ENCODE measurements at places on chromosomes 16 and 17.

DNA sequence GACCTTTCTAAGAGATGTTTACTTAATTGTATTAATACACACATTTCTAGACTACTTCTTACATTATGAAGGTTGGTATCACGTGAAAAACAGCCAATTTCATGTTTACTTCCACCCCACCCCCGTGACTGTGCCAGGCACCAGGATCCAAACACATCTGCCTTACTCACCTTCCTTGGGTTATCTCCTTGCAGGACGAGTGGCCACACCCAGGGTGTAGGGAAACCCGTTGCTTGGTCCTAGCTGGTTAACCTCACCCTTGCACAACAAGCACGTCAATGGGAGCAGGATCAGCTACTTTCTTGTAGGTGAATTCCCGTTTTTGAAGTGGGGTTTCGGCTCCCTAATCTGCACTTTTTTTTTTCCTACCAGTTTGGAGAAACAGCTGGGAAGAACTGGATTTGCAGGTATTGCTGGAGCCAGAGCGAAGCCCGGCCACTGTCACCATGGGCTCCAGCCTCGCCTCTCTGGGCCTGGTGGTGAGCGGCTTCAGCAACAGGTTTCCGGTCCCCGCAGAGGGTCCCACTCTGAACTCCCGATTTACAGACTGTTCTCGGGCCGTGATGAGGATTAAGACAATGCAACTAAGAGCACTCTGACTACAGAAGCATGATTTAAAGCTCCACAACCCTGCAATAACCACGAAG is 2.1 kb upstream of the UBB start:
- DNase-seq, result no peak

DNA sequence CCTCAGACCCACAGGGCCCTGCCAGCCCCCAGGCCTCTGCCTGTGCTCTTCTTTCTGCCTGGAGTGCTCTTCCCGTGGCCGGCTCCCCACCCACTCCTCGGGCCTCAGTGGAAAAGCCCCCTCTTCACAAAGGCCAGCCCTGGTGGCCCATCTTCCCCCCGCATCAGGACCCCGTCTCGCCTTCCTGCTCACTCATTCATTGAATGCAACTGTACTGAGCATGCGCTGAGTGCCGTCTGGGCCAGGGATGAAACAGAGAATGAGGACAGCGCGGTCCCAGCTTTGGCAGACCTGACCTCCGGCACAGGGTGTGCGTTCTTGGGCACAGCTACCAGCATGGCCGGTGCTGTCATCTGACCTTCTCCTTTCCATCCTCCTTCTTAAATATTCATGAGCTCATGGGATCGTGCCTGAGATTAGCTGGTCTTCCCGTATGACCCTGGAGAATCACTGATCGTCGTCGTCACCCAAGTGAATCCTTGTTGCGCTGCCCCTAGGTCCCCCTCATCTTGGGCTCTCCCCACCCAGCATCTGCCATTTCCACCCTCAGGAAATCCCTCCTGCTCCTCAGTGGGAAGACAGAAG is 16.4 kb upstream of the OSGIN1 start:
- no peak for DNase-seq

DNA sequence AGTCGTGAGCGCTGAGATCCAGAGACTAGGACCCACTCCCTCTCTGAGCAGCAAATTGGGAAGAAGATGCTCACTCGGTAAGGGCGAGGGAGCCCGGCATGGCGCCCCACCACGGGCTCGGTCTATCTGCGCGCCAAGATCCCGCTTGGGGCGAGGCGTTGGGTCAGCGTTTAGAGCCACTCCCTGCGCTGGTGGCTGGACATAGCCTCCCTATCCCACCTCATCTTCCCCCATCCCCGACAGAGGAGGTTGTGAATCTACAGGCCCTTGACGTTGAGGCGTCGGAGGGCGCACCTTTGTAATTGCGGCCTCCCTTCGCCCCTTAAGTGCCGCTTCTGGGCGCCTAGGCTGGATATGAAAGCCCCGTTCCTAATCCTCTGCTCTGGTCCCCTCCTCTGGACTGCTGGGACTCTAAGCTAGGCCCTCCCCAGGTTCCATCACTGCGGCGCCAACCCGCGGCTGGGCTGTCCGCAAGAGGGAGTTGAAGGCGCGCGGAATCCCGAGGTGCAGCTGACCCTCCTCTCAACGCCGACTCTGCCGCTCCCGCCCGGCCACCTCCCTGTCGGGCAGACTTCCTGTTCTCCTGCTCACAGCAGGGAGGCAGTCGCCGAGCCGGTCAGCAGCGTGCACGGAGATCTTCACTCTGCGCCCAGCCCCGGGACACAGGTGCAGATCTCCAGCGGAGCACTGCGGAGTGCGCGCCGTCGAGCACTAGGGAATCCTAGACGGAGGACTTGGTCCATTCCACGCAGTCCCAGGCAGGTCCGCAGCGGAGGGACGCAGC is 16.1 kb upstream of the HOXB9 start:
- no peak for DNase-seq

DNA sequence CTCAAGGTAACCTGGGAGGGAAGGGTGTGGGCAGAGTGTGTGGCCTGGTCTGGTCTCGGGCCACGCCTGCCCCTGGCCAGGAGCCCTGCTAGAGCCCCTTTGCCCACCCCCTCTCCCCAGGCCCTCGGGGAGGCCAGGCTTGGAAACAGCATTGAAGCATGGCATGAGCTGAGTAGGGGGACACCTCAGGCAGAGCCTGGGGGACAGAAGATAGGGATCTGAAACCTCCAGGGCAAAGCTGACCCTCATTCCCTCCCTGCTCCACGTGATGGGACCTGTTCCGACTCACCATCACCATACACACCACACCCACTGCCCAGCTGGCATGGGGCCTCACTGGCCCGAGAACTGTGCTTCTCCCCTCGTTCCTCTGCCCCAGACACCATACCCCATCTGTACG is 2.5 kb downstream of the RFNG start:
- DNase-seq, result no peak
